ENCODE measurements at places on chromosomes 2 and 18. TPM values are rescaled to one million over a fixed set of nuclear protein-coding genes. Genes with fewer than 3 reads are reported as not detected.

GRCh38 chr2:117856415-117857210 is 42.1 kb downstream of the DDX18 start:
- DNase-seq = no peak
- H3K4me3 ChIP-seq = no peak overlapping the region
- peaks cover 3% of the 10 kb centered on the region for H3K27me3 ChIP-seq
- H3K36me3 ChIP-seq = peaks cover 4% of the 10 kb centered on the region
- peaks cover 12% of the 10 kb centered on the region for H3K4me1 ChIP-seq

GRCh38 chr2:1246239-1246638 is 167.0 kb upstream of the TPO start:
- no peak for DNase-seq
- no peaks in the 10 kb centered on the region for H3K27me3 ChIP-seq
- no peak overlapping the region for H3K4me3 ChIP-seq
- no peak overlapping the region for H3K27ac ChIP-seq
- H3K4me1 ChIP-seq = peaks cover 12% of the 10 kb centered on the region
- H3K36me3 ChIP-seq = no peaks in the 10 kb centered on the region

ZNF892 gene
- 11.2 TPM for total RNA-seq

GRCh38 chr2:218540015-218540414 is 28.1 kb downstream of the USP37 start:
- no peaks in the 10 kb centered on the region for H3K27me3 ChIP-seq
- H3K4me1 ChIP-seq = no peaks in the 10 kb centered on the region
- DNase-seq = no peak
- H3K4me3 ChIP-seq = no peak overlapping the region
- H3K36me3 ChIP-seq = peaks cover 27% of the 10 kb centered on the region

- no peaks in the 10 kb centered on the region for H3K27me3 ChIP-seq
- H3K4me3 ChIP-seq = no peak overlapping the region
These were observed 41.3 kb downstream of the VPS54 start for GRCh38 chr2:63977904-63978303.

DNA sequence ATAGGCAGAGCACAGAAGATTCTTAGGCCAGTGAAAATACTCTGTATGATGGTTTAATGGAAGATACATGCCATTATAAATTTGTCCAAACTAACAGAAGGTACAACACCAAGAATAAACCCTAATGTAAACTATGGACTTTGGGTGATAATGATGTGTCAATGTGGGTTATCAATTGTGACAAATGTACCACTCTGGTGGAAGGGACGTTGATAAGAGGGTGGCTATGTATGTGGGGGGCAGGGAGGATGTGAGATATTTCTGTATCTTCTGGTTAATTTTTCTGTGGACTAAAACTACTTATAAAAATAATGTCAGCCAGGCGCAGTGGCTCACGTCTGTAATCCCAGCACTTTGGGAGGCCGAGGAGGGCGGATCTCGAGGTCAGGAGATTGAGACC is 86.2 kb downstream of the HNRNPLL start:
- no peaks in the 10 kb centered on the region for H3K4me1 ChIP-seq
- DNase-seq = no peak
- no peaks in the 10 kb centered on the region for H3K27me3 ChIP-seq
- no peaks in the 10 kb centered on the region for H3K36me3 ChIP-seq
- H3K27ac ChIP-seq = no peak overlapping the region

GRCh38 chr18:39571511-39571910 is 2005.9 kb upstream of the CELF4 start:
- H3K27ac ChIP-seq = no peak overlapping the region
- peaks cover 10% of the 10 kb centered on the region for H3K4me1 ChIP-seq
- H3K36me3 ChIP-seq = no peaks in the 10 kb centered on the region
- no peak overlapping the region for H3K4me3 ChIP-seq
- no peaks in the 10 kb centered on the region for H3K27me3 ChIP-seq

DNA sequence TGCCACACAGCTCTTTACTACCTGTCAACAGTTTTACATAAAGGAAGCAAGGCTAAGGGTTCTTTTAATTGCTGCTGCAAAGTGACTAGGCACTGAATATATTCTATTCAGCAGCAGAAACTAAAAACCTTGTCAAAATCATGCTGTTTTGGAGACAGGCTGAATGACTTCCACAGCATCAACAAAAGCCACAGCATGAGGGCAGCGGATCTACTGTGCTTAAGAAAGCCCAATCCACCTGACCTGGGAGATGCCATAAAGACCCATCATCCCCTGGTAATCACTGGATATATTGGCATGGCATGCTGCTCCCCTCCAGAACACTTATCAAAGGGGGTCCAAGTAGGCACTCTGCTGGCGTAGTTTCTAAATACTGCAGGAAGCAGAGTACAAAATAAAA is 715.1 kb upstream of the SLC8A1 start:
- peaks cover 2% of the 10 kb centered on the region for H3K27me3 ChIP-seq
- no peak overlapping the region for H3K4me3 ChIP-seq
- DNase-seq = no peak
- H3K4me1 ChIP-seq = no peaks in the 10 kb centered on the region
- no peaks in the 10 kb centered on the region for H3K36me3 ChIP-seq

GRCh38 chr2:12054956-12055618 is 308.7 kb downstream of the LPIN1 start:
- no peak overlapping the region for H3K27ac ChIP-seq
- no peak for DNase-seq
- no peak overlapping the region for H3K4me3 ChIP-seq
- peaks cover 1% of the 10 kb centered on the region for H3K27me3 ChIP-seq
- no peaks in the 10 kb centered on the region for H3K36me3 ChIP-seq
- H3K4me1 ChIP-seq = no peaks in the 10 kb centered on the region

DOK1 gene
- 27.8 TPM for total RNA-seq

- DNase-seq = no peak
- peaks cover 5% of the 10 kb centered on the region for H3K4me1 ChIP-seq
- peaks cover 3% of the 10 kb centered on the region for H3K27me3 ChIP-seq
- no peak overlapping the region for H3K27ac ChIP-seq
- H3K4me3 ChIP-seq = no peak overlapping the region
These were observed 479.7 kb downstream of the PARD3B start for GRCh38 chr2:205024822-205025518.

IRS1 gene
- 0.72 TPM for total RNA-seq

GRCh38 chr2:118032169-118033013 is 18.5 kb upstream of the CCDC93 start:
- no peaks in the 10 kb centered on the region for H3K36me3 ChIP-seq
- no peak overlapping the region for H3K4me3 ChIP-seq
- no peak overlapping the region for H3K27ac ChIP-seq
- no peaks in the 10 kb centered on the region for H3K4me1 ChIP-seq

NR4A2 gene
- total RNA-seq = 3.9 TPM

DNA sequence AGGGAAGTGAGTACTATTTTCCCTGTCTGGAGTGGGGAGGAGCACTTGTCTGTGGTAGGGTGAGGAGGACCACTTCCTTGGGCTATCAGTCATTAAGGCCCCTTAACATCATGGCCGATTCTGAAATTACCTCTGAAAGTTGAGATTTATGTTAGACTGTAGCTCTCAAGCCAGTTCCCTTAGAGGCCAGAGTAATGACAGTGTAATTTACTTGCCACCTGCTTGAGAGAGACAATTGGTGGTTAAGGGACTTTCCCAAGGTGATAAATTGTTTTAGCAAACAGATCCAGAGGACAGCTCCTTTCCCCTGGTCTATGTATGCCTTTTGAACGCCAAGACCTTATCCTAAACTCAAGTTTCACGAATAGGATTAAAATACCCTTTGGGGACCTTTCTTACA is 56.1 kb downstream of the NEDD4L start:
- no peak overlapping the region for H3K4me3 ChIP-seq
- H3K27ac ChIP-seq = no peak overlapping the region
- H3K4me1 ChIP-seq = peaks cover 8% of the 10 kb centered on the region
- H3K27me3 ChIP-seq = no peaks in the 10 kb centered on the region
- H3K36me3 ChIP-seq = no peaks in the 10 kb centered on the region
- no peak for DNase-seq

LAMA3 gene
- 1.7 TPM for total RNA-seq

- no peak overlapping the region for H3K4me3 ChIP-seq
- no peaks in the 10 kb centered on the region for H3K4me1 ChIP-seq
- DNase-seq = no peak
- peaks cover 4% of the 10 kb centered on the region for H3K36me3 ChIP-seq
- no peak overlapping the region for H3K27ac ChIP-seq
These were observed 45.2 kb downstream of the KIF1A start for GRCh38 chr2:240774856-240775255.

C2orf66 gene
- 1.4 TPM for total RNA-seq

DNA sequence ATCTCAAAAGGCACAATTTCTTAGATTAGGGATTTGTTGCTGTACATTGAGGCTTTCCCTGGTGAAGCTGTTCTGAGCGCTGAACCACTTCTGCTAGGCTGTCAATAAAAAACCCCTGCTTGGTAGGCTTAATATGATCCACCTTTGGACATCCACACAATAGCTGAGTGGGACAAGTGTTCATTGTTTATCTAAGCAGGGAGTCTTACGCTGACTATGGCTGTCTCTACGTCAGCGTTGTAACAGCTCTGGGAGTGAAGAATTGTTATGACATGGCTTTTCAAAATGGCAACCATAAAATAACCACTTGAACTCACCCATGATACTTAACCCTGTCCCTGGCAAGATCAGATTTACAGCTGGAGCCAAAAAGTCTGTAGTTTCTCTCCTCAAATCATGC is 111.5 kb upstream of the SULT1C3 start:
- peaks cover 6% of the 10 kb centered on the region for H3K36me3 ChIP-seq
- H3K4me3 ChIP-seq = no peak overlapping the region
- no peaks in the 10 kb centered on the region for H3K4me1 ChIP-seq

ALKAL2 gene
- total RNA-seq = 3.2 TPM

CAPN13 gene
- total RNA-seq = 0.44 TPM

ARID5A gene
- 16.4 TPM for total RNA-seq

HES6 gene
- 5.0 TPM for total RNA-seq

All from endothelial cell (in vitro differentiated cells).